ENCODE measurements at places on chromosomes 3 and 15.

GRCh38 chr3:9399746-9400145 is 2.3 kb downstream of the SETD5 start:
- DNase-seq, result no peak

DNA sequence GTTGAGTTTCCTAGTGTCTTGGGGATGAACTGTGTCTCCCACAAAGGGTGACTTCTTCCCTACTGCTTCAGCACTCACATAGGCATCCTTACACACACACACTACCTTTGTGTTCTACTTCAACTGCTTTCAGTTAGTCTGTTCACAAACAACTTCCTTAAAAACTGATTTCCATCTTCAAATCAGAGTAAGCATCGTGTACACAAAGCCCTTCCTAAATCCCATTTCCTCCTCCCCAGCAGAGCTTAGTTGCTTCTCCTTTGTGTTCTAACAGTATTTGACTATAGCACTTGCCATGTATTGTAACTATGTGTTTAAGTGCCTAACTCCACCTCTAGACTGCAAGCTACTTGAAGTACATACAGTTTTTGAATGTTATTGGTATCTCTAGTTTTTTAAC is 71.7 kb downstream of the TNIK start:
- DNase-seq, result no peak

DNA sequence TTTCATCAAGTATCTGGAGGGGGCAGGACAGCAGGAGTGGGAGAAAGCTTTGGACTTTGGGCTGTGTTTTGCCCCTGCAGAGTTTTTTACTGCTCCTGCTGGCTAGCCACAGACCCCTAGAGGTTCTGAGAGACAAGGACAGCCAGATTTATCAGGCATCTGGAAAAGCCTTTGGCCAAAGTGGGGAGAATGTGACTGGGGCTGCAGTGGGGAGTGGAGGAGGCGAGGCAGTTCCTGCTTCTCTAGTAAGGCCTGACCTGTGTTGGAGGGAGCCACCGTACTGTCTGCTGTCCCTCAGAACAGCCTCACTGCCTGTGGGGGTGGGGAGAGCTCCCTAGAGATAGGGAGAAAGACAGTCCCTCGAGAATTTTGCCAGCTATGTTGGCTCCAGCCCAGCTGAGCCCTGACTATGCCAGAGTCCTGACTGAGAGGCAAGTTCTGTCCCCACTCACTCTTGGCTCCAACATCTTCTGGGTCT is 2.2 kb downstream of the ALPK3 start:
- no peak for DNase-seq

DNA sequence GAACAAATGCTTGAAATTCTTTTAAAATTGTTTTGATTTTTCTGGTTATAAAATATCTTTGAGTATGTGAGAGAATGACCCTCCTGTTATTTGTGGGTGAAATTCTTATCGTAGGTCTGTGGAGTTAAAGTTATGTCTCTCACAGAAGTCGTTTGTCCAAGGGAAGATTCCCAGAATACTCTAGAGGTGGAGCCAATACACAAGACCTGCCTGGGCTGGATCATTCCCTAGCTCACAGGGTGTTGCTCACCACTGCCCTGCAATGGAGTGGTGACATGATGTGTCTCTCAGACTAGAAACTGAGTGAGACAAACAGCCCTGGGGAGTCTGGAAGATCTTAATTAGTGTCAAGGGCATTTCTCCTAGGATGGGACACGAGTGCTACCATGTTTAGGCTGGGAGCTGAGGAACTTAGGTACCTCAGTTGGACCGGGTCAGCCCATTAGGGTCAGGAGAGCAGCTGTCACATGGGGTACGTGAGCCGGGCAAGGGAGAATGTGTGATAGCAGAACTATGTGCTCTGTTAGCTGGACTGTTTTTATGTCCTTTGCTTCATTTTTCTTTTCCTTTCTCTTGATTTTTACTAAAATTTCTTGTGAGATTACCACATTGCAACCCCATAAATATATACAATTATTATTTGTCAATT is 53.6 kb upstream of the MYO5C start:
- no peak for DNase-seq

GRCh38 chr3:175911937-175912336 is 1052.8 kb downstream of the NAALADL2 start:
- no peak for DNase-seq
